Activated T-helper 1 cell treated with Interleukin-2 at 50 U/mL for 16 hours (primary cell): ENCODE measurements at places on chromosomes 12 and 14.

DNA sequence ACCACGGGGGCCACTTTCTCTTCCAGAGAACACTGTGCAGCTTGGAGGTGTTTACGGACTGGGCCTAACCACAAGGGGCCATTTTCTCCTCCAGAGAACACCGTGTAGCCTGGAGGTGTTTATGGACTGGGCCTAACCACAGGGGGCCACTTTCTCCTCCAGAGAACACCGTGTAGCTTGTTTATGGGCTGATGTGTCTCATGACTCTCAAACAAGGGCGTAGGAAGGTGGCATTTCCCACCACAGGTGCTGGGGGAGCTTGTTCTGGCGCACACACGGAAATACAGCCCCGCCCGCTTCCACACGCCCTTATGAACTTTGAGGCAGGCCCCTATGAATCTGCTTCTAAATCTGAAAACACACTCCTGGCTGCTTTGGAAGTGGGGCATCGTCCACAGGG, 174.6 kb upstream of the SFSWAP start:
- DNase-seq, result no peak

DNA sequence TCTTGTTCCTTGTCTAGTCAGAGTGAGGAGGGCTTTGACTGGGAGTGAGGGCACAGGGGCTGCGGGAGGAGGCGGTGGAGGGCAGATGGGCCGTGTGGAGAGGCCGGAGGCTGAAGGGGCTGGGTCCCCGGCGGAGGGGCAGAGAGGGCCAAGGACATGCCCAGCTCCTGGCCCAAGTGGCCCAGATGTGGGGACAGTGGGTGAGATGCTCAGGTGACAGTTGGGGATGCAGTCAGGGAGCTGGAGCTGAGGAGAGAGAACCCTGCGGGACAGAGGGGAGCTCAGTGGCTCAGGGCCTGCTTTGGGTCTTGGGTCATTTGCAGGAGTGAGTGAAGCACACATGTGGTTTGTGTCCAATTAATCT, 26.5 kb upstream of the PLD4 start:
- DNase-seq, result no peak

GRCh38 chr12:62106547-62107185, 153.5 kb upstream of the USP15 start:
- DNase-seq, result no peak

- no peak for DNase-seq
Measured at GRCh38 chr12:130601327-130601726, 114.8 kb downstream of the RIMBP2 start.

DNA sequence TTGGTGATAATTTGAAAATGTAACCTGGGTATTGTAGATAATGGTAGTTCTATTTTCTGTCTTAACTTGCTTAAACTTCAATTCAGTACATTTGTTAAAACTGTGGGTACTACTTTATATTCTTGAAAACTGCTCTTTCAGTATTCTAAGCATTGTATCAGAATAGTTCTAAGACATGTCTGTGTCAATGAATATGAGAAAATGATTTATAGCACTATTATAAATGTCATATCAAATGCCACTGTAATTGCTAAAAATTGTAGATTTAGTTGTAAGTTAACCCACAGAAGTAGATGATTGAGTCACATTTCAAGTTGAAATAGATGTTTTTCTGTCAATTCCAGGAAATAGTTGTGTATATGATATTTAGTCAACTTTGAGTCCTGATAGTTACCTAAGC, 2.4 kb downstream of the NAA30 start:
- no peak for DNase-seq

DNA sequence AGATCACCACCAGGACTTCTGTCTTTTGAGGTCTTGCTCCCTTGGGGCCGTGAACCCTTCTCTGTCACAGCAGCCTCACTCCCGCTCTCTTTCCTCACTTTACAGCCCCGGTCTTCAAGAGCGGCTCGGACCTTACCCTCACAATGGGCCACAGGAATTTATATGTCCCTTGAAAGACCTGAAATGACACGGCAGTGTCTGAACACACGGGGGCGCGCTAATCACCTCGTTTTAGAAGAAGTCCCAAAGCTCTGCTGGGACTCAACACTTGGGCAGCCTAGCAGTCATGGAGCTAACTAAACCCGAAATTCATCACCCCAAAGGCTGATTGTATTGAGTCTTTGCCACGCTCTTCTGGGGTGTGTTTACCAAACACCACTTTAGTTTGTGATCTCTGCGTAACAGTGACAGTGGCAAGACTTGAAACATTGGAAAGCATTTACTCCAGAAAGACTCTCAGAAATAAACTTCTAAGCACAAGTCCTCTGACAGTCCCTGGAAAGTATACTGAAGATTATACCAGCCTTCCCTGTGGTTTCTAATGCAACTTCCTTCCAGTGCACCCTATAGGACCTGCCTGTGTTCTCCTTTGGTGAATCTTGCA, 29.0 kb downstream of the SERPINA11 start:
- no peak for DNase-seq

DNA sequence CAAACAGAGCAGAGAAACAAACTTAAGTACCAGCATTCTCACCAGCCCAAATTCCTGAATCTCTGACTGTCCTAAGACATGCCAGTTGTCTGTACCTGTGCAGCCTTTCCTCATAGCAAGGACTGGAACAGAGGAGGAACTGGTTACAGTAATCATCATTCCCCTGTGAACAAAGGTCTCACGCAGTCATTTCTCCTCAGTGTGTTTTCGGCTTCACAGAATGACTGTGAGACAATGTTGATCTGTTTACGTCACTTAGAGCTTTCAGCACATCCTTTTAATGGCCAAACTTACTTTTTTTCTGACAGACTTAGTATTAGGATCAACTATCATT, 169.0 kb downstream of the FBXL14 start:
- no peak for DNase-seq

GRCh38 chr12:74957231-74957630, 252.4 kb downstream of the KCNC2 start:
- DNase-seq, result no peak

DNA sequence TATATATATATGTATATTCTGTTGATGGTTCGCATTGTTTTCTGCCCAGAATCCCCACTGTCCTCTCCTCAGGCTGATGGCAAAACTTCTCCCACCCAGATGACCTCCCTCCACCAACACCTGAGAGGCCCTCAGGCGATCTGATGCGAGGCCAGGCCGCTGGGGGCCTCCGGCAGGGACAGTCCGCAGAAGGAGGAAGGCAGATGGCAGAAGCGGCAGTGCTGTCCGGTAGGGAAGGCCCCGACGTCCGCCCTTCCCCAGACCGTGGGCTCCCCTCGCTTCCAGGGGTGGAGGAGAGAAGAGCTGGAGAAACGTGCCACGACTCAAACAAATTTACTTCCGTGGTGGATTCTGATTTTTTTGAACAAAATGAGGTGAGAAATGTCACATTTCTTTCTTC, 178.3 kb upstream of the RGS6 start:
- no peak for DNase-seq

- DNase-seq, result no peak
Measured at GRCh38 chr12:102642199-102642598, 161.8 kb upstream of the IGF1 start.
